Stimulated activated naive B cell treated with anti-CD40 and anti-IgM and Interleukin-4, amounts not matched to agents 10 μg/mL and 1 μg/mL and 100 μg/mL, for 72 hours (primary cell): ENCODE measurements at places on chromosomes 11 and 22.

DNA sequence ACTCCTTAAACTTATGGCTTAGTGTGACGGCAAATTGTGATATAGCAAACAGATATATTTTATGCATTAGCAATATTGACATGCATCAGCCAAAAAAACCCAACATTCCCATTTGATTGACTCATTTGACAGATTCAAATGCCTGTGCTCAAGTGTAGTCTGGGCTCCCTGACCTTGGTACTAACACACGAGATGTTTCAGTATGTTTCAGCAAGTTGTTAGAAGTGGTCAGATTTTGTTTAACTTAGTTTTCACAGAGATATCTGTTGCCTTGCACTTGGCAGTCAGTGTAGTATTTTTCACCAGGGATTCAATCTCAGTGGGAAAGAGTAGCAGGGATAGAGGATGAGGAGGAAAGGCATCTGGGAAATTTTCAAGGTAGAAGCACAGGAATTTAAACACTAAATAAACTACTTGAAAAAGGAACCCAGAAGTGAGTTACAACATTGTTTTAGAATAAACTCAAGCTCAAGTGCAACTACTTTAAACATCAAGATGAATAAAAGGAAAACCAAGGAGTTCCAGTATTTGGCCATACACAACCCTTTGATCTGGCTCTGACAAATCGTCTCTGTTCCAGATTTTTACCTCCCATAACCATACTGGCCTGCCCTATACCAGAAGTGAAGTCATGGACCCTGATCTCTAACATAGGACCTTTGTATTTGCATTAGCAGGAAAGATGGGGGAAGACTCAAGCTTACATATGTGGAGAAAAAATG lies 56.5 kb upstream of the BLID start:
- DNase-seq, result no peak

DNA sequence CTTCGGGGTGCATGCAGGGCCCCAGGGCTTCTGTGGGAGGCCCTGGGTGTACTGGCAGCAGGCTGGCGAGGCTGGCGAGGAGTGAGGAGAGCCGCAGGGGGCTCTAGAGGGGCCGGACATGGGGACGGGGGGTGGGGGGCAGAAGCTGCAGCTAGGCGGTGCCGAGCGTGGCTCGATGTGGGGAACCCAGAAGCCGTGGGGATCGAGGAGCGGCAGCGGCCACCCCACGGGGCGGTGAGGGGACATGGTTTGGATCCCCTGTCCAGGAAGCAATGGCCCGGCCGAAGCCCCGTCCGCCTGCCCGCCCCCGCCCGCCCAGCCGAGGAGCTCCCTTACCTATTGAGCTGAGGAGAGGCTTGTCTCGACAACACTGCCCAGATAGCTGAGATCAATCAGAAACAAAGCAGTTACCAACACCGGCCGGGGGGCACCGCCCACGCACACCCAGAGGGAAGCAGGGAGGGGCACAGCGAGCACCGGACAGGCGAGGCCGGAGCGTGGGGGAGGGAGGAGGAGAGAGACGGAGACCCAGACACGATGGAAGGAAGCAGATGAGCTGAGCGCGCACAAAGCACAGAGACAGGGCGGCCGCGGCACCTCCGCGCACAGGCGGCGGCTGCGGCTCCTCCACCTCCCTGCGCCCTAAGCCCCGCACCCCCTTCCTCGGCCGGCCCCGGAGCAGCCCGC lies 38.7 kb downstream of the IGSF9B start:
- no peak for DNase-seq

DNA sequence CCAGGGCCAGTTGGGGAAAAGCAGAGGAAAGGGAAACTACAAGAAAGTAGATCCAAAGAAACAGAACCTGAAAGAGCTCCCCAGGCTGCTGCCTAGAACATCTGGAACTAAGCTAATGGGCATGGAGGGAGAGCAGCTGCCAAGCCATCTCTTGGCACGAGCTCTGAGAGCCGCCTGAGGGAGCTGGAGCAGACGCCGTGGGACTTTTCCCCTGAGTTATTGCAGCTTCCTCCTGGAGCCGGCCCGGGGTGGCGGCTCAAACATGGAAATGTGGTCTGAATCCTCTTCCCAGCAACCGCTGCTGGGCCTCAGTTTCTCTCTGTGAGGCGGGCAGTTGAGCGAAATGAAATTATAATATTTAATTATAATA lies 41.8 kb downstream of the LIF start:
- no peak for DNase-seq

DNA sequence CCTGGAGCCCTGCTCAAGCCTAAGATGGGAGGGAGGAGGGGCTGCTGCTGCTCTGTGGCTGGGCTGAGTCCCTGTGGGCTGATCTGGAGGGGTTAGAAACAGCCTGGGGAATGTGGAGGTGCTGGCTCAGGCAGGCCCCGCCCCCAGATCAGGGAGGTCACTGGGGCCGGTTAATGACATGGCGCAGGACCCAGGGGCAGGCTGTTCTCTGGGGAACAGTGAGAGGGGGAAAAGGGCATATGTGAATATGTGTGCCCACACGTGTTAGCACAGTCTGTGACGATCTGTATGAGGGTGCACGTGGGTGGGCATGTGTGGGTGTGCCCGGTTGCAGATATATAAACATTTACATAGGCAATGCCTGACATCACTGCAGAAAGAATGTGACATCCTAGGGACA lies 143.5 kb downstream of the MIAT start:
- no peak for DNase-seq

- DNase-seq, result no peak
These were observed 20.5 kb downstream of the MRE11 start for GRCh38 chr11:94472916-94473799.

DNA sequence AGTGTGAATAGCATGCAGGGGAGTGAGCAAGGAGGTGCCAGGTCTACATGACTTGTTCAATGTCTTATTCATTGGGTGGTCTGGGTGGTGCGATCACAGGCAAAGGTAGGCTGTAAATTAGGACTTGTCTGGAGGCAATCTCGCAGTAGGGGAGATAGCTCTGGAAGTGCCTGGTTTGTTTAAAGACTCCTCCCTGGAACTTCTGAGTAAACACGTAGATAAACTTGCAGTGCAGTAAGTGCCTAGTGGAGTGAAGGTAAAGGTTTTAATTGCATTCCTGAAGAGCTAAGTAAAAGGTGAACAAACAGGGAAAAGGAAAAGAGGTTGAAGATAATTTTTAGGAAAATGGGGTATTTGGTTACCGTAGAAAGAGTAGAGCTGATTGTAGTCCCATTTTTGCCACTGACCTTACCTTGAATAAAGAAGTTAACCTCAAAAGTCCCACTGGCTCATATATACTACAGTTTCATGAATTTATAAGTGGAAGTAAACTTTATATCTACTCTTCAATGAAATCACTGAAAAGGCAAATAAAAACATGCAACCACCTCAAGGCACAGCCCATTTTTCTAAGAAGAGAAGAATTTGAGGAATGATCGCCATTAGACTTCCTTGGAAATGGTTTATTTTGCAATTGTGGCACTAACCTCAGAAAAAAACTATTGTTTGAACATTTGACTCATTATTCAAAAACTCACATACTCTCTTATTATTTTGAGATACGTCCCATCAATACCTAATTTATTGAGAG lies 44.3 kb downstream of the AASDHPPT start:
- no peak for DNase-seq

DNA sequence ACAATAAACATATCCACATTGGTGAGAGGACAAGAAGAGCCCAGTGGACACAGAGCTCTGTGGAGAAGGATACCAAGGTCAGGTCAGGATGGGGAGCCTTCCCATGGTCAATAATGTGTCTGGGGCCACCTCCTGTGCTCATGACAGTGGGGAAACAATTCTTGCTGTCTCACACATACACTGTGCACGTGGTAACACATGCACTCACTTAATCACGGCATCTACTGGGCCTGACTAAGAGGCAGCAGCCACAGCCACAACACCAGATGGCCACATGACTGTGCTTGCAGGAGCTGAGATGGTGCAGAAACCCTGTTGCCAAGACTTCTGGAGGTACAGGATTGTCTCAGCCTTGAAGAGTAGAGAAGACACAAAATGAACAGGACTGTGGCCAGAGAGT lies 28.6 kb downstream of the C22orf42 start:
- DNase-seq, result no peak

GRCh38 chr22:41256254-41257253 lies 15.8 kb upstream of the CHADL start:
- DNase-seq, result no peak

GRCh38 chr11:28999620-29000019 lies 891.4 kb downstream of the METTL15 start:
- no peak for DNase-seq

- DNase-seq, result no peak
These were observed 17.9 kb upstream of the UVRAG start for GRCh38 chr11:75797116-75797515.

DNA sequence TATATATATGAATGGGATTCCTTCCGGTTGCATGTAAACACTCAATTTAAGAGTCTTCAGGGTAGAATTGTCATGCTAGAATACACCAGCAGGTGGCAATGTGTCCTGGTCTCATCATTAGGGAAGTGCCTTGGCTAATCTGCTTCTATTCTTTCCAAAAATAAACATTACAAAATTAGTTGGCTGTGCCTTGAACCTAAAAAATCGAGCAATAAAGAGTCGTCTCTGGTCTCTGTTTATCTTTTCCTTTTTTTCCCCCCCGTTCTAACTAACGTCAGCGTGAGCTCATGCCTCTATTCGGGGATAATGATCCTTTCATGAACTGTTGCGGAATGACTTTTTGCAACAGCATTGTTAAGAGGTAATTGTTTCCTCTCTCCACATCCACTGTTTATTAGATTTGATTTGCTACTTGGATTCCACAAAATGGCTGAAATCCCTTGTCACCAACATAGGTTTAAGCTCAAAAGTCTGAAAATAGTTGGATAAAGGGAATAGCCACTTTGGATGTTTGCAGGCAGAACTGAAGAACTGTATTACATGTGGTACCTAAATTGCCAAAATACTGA lies 1.2 kb upstream of the ARHGEF12 start:
- peak; percentile 47 for DNase-seq

DNA sequence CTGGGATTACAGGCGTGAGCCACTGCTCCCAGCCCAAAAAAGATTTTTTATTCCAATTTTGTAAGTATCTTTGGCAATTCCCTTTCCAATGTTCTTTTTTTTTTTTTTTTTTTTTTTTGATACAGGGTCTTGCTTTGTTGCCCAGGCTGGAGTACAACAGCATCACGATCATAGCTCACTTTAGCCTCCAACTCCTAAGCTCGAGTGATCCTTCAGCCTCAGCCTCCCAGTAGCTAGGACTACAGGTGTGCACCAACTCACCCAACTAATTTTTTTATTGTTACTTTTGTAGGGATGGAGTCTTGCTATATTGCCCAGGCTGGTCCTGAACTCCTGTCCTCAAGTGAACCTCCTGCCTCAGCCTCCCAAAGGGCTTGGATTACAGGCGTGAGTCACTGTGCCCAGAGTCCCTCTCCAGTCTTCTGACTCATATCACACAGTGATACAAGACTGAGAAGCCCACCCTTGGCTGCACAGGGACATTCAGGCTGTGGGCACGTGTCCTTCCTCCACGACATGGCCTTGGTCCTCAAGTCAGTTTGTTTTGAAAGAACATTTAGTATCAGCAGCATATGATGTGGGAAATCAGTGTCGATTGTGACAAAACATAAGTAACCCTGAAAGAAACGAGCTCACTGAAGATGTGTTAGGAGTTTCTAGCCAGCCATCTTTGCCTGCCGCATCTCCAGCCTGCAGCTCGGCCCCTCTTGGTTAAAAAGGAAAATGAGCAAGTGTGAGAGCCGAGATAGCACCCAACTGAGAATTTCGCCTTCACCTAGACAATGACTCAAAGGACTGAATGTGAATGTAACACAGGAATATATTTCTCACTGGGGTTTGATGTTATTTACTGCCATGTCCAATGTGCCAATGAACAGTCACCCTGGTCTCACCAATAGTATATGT lies 175.5 kb downstream of the MN1 start:
- DNase-seq, result no peak

GRCh38 chr11:2521081-2521732 lies 76.4 kb downstream of the KCNQ1 start:
- DNase-seq, result no peak

DNA sequence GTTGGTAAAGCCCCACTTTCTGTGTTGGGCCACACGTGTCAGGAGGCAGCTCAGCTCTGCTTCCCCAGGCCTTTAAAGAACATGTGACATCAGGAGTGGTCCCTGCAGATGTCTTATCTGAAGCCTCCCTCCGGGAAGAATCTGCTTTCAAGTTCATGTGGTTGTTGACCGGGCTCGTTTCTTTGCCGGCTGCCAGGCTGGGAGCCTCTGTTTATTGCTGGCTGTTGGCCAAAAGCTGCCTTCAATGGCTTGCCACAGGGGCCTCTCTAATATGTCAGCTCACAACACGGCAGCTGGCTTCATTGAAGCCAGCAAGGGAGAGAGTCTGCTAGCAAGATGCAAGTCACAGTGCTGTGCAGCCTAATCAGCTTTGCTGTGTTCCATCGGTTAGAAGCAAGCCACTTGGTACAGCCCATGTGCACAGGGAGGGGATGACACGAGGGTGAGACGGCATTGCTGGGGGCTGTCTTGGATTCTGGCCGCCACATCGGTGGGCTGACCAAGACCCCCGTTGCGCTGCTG lies 14.6 kb downstream of the MRGPRF start:
- no peak for DNase-seq

DNA sequence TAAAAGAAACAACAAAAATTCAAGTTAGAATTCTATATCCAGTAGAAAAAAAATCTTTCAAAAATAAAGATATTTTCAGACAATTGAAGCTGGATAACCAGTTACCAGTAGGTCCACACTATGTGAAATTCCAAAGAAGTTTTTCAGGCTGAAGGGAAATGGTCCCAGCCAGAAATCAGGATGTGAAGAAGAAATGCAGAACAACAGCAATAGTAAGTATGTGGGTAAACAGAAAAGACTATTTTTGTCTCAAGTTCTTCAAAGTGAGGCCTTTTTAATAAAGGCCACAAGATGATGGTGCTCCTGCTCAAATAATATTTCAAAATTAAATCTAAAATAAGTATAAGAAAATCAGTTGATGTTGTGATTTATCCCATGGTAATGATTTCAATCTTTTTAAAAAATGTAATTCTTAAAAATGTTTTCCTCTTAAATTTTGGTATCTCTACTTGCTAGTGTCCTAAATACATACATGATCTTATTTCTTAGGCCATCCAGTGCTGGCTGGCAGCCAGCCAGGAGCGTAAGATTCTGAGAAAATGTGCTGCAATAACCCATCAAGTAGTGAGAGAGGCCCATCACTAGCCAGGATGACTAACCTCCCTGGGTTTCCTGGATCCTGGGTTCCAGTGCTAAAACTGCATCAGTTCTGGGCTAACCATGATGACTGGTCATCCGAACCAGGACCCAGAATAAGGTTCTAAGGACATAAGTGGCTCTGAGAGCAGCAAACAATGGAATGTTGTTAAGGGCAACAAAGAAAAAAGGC lies 15.6 kb upstream of the UCP3 start:
- DNase-seq, result no peak

GRCh38 chr11:65559535-65559934 lies 1.4 kb upstream of the LTBP3 start:
- DNase-seq, result no peak
